SK-MEL-5 (cell line): ENCODE measurements at places on chromosomes 5 and 9. TPM values are rescaled to one million over a fixed set of nuclear protein-coding genes. Genes with fewer than 3 reads are reported as not detected.

DRD1 gene
- not detected in 2 replicates for total RNA-seq

SPINK6 gene
- 0.61 TPM in 1 of 2 replicates, not detected in the other for total RNA-seq

DBH gene
- not detected in 2 replicates for total RNA-seq

LTC4S gene
- not detected in 2 replicates for total RNA-seq

PCDHA3 gene
- 0.27 and 0.48 TPM in 2 replicates for total RNA-seq

DMRT2 gene
- 3.4 and 4.0 TPM in 2 replicates for total RNA-seq

TEX48 gene
- not detected in 2 replicates for total RNA-seq

LCN15 gene
- total RNA-seq, result 0.05 and 0.21 TPM in 2 replicates
